ENCODE measurements at places on chromosomes 16 and 17.

DNA sequence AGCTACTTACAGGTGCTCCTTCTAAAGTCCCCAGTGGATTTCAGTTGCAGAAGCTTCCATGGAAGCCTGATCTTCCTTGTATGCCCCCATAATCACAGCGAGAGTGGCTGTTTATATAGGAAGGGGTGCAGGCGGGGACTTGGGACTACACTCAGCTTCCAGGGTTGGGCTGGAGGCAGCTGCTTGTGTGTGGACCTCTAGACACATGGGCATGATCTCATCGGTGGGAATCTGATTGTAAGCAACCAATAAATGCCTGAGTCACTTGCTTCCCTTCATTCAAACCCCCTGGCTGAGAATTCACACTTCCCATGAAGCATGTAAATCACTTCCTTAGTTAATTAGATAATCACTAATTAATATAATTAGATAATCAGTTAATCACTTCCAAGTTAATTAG lies 1.0 kb upstream of the KRT20 start:
- no peak for DNase-seq

DNA sequence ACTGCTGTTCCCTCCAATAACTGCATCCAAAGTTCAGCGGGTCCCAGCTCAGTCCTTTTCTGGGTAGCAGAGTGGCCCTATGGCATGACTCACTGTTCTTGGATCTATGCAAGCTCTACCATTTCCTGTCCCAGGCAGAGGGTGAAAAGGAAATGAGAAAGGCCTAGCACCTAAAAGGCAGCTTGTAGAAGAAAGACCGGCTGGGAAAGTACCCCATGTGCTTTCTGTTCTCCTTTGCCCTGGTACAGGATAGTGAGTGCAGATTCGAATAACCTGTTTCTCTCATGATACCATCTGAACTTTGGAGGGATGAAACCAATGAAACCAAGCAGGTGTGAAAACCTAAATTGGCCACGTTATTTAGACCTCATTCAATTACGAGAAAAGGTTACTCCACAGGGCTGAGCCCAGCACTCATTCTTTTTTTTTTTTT lies 12.7 kb upstream of the HASPIN start:
- peak; percentile 83 for DNase-seq

DNA sequence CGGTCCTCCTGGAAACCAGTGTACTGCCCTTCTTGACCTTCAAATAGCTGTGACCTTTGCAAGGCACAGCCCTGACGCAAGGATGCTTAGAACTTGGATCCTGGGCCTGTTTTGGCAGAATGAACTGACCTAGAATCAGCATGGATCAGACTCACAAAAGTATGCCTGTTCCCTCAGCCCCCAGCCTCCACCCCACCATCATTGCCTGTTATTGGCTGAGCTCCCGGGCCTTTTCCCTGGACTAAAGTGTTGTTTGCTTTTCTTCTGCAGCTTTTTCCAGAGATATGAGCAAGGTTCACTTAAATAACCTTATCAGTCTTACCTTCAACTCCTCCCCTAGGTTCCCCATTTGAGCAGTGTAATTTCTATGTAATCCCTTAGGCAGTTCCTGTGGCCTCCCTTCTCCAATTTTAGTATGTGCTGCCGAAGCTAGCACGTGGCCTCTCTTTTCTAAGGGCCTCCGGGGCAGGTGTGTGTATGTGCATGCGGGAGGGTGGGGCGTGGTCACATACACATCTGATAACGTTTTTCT lies 347.4 kb downstream of the MAF start:
- no peak for DNase-seq

DNA sequence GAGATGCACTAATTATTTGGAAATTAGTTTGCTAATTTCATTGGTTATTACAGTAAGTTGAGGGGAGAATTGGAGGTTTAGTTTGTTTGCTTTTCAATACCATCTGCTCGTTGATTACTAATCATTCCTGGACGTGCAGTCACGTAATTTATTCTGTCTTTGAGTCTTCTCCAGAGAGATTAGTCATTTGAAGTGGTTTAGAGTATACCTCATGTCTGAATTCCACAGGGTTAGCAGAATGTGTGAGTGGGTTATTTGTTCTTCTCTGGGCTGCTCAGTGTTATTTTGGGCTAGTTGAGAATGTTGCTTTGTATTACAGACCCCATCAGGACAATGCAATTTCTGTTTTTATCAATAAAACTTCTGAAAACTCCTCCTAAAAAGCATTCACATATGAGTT lies 265.0 kb downstream of the RBFOX1 start:
- DNase-seq, result no peak

DNA sequence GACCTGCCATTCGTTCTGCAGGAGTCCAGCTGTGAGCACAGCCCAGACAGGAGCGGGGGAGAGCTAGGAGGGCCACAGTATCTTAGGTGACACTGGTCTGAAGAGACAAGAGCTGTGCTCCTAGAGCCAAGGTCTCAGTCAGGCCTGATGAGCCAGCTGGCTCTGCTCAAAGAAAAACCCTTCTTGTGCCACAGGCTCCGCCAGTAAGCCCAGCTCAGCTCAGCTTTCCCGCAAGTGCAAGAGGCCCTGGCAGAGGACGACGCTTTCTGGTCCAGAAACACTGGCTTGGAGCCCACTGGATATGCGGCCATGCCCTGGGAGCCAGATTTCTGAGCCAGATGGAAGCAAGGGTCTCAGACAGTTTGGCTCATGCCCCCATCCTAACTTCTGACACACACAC lies 23.9 kb downstream of the PEMT start:
- DNase-seq, result no peak

DNA sequence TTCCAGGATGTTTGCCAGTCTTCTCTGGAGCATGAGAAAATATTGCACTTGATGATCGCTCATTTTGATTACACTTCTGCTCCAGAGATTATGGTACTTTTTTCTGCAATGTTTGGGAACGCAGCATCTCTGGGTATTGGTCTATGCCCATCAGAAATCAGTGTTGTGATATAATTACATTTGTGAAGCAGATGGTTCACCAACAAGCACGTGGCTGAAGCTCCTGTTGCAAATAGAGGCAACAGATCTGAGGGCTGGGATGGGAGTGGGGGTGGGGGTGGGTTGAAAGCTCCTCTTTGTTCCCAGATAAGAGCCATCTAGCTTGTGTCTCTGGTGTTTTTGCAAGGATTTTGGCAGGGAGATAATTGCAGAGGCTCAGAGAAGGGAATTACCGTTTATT lies 252.3 kb downstream of the SHISA9 start:
- DNase-seq, result no peak

GRCh38 chr17:58268326-58268725 lies 12.4 kb downstream of the MPO start:
- DNase-seq, result no peak

- no peak for DNase-seq
Observed at GRCh38 chr17:8413328-8413727, 15.7 kb upstream of the RNF222 start.

GRCh38 chr16:77840093-77840492 lies 51.7 kb downstream of the VAT1L start:
- no peak for DNase-seq

DNA sequence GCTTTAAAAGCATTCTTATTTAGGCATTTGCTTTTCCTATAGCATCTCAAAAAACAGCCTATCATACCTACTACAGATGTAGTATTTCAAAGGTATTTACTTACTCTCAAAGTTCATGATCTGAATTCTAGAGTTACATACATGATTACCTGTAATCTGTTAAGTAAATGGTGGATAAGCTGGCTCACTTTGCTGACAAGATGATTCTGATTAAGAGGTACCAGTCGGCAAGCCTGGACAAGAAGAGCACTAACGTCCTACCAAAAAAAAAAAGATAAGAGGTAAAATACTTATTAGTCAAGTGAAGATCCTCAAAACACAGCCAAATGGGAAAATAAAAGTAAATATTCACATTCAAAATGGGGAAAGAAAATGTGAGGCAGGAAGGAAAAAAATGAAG lies 2.7 kb downstream of the HEATR6 start:
- no peak for DNase-seq

GRCh38 chr16:4322121-4323052 lies 6.5 kb downstream of the GLIS2 start:
- DNase-seq, result no peak

DNA sequence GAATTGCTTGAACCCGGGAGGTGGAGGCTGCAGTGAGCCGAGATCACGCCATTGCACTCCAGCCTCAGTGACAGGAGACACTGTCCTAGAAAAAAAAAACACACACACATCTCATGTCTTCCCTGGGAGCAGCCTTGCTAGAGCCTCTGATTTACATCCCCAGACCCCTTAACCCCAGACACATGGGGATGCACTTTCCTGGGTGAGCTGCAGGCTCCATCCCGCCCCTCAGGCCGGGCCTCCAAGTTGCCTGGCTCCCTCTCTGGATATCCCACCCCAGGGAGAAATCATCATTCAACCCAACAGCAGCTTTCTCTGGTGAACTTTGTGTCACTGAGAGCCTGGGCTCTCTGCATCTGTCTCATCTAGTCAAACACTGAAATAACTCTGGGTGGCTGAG lies 21.5 kb downstream of the SRL start:
- no peak for DNase-seq

DNA sequence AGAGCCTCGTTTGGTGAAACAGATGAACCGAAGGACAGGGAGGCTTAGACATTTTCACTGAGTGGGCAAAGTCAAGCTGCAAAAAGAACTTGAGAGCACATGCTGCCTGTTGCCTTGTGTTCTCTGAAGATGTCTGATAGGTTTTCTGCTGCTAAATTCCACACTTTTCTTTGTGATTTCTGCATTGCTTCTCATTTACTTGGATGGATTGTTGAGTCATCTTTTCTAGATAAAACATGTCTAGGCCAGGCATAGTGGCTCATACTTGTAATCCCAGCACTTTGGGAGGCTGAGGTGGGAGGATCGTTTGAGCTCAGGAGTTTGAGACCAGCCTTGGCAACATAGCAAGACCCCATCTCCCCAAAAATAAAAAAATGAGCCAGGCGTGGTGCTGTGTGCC lies 80.4 kb upstream of the CLEC18A start:
- no peak for DNase-seq

GRCh38 chr17:17080181-17080631 lies 37.9 kb downstream of the MPRIP start:
- DNase-seq, result no peak

GRCh38 chr17:30344283-30345088 lies 10.6 kb upstream of the TMIGD1 start:
- no peak for DNase-seq

GRCh38 chr16:11232852-11233726 lies 22.9 kb downstream of the SOCS1 start:
- peak; percentile 67 for DNase-seq

GRCh38 chr17:43316522-43317142 lies 82.2 kb upstream of the ARL4D start:
- DNase-seq, result no peak

GRCh38 chr16:6709736-6710135 lies 622.9 kb upstream of the RBFOX1 start:
- DNase-seq, result no peak

GRCh38 chr17:75645501-75645888 lies 12.3 kb downstream of the SMIM5 start:
- no peak for DNase-seq

DNA sequence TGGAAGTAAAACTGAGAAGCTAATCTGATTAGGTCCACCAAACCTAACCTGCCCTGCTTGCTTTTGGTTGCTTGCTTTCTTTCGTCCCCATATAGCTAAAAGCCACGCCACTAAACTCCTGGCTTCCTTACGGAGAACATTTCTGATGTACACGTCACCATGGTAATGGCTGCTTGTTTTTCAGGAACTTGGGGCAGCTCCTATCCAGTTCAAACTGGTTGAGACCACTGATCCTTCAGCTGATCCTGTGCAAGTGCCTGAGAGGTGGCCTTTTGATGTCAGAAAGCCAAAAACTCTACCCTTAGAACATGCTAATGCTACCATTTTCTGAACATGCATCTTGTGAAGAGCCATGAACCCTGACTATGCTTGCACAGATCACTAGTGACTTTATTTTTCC lies 14.4 kb upstream of the DHRS7C start:
- DNase-seq, result no peak

DNA sequence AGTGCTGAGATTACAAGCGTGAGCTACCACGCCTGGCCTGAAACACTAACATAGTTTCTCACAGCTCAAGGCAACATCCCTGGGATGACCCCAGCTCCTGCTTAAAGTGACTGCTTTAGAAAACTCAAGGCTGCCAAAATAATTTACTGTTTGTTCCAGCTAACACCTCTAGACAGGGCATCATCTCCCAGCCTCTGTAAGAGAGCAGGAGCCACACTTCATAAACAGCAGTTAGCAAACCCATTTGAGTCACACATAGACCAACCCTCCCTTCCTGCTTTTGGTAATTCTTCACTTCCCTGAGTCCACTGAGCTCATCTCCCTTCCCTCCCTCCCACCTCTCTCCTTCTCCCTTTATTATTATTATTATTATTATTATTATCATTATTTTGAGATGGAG lies 201.3 kb downstream of the XYLT1 start:
- DNase-seq, result no peak

DNA sequence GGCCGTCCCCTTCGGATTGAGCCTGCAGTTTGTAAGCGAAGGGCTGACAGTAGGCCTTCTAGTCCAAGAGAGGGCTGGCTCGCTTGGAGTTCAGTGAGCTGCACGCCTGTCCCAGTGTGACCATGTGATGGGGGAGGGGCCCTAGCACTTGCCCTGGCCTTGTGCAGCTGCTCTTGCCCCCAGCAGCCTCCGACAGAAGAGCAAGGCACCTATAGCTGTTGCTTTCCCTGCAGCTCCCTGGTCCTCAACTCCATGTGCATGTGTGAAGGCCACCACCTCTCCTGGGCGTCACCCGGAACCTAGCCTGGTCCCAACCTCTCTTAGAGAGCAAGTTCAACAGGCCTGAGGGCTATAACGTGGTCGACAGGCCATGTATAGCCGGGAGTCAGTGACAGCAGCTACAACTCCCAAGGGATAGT lies 5.6 kb downstream of the SPHK1 start:
- DNase-seq, result no peak

DNA sequence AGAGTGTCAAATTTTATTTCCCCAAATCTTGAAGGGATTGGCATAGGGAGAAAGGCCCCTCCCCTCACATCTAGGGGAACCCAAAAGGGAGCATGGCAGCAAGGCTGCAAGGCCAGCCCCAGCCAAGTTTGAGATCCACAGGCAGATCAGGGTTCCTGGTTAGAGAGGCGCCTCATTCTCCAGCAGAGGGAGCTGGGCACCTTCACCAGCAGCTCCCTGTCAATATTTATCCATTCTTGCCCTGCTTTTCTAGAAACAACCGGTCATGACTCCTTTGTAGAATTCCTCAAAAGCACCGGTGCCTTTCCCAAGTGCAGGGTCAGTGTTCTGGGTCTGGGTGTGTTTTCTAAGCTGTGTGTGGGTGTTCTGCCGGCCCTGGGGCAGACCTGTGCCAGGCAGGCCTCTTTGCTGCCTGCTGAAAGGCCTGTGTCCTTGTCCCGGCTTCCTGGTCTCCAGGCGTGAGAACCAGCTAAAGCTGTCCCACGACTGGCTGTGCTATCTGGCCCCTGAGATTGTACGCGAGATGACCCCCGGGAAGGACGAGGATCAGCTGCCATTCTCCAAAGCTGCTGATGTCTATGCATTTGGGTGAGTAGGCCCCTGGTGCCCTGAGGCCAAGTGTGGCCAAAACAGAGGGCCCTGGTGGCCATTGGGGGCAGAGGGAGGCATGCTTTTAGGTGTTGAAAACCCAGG lies 21.2 kb upstream of the LGALS9 start:
- DNase-seq, result peak; percentile 26

All from naive thymus-derived CD8-positive, alpha-beta T cell (primary cell).